Suppressor macrophage treated with lipopolysaccharide for 1 hour (primary cell): ENCODE measurements at places on chromosomes 5 and 9.

DNA sequence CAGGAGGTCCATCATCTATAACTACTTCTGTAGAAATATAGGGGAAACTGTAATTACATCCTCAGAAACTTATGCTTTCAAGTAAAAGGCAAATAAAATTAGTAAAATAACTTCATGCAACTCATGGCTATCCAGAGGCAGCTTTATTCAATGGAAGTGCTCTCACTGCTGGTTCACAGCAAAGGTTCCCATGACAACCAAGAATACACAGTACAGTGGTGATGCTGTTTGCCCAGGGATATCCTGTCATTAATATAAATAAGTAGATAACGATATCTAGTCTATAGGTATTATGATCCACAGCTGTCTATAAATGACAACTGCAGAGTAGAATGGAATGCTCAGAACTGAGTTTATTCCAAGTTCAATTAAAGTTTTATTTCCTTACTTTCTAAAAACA, 390.3 kb downstream of the PDE4D start:
- DNase-seq = no peak

DNA sequence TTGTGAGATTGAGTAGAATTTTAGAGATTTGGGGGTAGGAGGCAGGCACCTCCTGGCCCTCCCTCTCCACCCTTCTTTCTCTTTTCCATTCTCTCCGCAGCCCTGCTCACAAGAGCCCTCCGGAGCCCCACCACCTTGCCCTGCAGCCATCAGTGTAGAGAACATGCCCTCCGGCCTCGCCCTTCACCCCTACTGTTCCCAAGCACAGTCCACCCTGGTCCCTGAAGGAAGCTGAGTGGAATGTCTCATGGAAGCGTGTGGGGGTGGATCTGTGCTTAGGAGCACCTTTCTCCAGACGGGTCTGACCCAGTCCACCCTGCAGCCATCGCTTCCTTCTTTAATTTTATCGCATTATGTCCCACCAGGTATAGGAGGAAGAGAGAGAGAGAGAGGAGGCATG, 267.1 kb downstream of the NSG2 start:
- DNase-seq = no peak

GRCh38 chr5:17255471-17256021, 38.1 kb downstream of the BASP1 start:
- peak; percentile 71 for DNase-seq

GRCh38 chr5:90153031-90153430, 256.5 kb downstream of the CETN3 start:
- DNase-seq = no peak

DNA sequence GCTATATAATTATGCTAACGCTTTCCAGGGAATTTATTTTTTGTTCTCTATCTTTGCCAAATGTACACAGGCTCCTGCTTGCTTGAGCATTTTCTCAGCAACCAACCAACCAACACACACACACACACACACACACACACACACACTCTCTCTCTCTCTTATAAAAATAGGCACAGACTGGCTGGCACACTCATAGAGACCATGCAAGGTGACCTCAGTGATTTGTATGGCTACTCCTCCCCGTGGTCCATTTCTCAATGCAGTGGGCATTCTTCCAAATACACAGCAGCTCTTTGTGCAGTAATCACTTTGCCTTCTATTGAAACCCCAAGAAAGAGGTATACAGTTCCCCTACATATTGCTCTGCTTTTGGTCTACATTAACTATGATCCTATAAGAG, 416.0 kb downstream of the MAN2A1 start:
- DNase-seq = no peak

DNA sequence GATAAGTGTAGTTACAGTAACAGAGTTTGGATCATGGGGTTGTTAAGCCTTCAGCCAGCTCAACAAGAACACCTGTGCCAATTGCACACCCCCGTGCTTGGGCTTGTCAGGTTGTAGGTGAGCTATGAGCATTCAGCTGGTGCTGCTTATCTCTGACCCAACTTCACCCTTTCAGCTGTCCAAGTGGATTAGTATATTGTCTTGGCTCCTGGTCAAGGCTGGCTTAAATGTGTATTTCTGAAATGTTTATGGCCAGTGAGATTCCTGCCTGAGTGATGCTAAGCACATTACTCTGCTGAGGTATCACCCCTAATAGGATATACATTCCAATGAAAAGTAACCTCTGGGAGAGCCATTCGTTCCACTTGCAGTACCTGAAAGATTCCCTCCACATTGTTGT, 44.2 kb upstream of the LMNB1 start:
- DNase-seq = no peak

DNA sequence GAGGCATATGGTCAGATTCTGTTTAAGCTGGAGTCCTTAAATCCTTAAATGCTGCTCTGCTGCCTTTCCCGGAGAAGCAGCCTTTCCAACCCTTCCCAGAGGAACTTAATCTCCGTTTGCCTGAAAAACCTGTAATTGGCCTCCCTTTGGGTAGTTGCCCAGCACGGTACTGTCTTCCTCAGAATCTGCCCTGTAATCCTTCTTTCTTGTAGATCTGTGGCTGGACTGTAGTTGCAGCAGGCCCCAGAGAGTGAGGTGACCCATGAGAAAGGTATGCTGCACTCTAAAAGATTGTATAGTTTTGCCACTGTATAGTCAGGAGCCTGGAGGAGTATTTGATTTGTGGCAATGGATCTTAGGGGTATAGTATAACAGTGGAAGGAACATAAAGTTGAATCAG, 11.7 kb downstream of the SPIN1 start:
- no peak for DNase-seq

DNA sequence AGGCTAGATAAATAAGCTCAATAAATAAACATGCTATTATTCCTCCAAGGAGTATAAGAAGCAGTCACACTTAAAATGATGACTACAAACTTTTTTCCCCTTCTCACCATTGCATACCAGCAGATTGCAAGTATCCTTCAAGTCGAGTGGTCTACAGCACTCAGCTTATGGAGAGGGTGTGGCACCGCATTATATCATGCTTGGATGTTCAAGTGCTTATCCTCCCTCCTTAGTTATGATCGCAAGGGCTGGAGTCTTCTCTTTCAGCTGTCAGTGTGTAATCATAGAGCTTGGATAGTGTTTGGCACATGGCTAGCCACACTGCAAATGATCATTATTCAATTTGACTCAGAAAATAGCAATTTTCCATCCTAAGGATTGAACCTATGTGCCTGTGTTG, 124.0 kb downstream of the CARTPT start:
- DNase-seq = no peak

DNA sequence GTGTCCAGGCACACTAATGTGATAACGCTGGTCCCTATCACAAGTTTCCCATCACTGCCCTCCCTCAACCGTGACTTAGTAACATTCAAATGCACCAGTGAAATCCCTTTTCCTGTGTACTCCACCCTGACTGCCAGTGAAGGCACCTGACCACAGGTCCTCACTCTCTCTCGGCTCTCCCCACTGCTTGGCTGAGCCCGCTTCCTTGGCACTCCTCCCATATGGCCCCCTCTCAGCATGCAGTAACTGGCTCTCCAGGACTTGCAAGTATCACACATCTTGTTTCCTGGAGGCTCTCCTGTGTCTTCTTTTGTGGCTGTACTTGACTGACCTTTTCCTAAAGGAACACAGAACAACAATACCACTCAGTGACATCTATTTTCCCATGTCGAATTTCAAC, 292.0 kb upstream of the ZNF608 start:
- DNase-seq = no peak

- peak; percentile 18 for DNase-seq
These were observed 70.9 kb downstream of the PTTG1 start for GRCh38 chr5:160492565-160492964.

DNA sequence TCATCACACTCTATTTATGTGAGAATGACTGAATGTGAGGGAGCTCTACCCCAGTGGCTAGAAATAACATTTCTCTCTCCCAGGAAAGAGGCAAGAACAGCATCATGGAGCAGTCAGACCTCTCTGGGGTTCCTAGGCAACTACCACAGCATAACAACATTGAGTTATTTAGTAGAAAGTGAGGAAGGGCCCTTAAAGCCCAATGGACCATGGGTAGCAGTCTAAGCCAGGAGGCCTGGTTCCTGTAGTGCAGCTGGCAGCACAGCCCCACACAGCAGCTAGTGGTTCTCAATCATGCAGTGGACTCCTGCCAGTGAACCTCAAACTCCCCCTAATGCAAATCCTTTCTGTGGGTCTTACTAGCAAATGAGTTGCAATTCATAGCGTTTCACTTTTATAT, 55.3 kb downstream of the SPEF2 start:
- DNase-seq = no peak

DNA sequence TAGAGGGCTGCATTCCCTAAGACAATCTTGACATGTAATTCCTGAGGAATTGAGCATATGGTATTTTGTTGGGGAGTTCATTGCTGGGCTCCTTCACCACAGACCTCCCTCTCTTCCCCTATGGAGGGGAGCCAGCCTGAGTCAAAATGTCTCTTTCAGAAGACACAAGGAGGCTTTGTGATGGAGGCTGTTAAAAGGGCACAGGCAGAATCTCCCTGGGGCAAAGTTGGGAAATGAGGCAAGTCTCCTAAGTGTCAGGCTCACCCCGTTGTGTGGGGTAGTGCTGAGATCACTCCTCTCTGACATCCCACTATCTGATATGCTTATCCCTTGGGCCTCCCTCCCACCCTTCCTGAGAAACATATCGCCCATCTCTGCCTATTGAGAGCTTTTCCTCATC, 30.6 kb downstream of the GFRA3 start:
- DNase-seq = no peak

GRCh38 chr9:13278023-13278367, 1.5 kb downstream of the MPDZ start:
- no peak for DNase-seq

DNA sequence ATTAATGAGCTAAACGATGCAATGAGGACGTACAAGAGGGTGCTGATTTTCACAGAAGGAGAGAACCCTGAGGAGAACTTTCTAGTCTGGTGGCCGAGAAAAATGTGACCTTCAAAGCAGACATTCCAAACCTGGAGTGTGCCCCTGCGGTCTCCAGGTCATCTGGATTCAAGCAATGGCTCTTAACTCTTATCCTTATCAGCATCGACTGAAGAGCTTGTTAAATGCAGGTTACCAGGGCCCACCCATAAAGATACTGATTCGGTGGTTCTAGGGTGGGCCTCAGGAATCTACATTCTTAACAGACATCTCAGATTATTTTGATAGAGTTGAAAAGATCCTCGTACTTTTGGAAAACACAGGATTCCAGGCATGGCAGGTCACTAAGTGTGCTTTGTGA, 103.6 kb upstream of the SAP30L start:
- no peak for DNase-seq

DNA sequence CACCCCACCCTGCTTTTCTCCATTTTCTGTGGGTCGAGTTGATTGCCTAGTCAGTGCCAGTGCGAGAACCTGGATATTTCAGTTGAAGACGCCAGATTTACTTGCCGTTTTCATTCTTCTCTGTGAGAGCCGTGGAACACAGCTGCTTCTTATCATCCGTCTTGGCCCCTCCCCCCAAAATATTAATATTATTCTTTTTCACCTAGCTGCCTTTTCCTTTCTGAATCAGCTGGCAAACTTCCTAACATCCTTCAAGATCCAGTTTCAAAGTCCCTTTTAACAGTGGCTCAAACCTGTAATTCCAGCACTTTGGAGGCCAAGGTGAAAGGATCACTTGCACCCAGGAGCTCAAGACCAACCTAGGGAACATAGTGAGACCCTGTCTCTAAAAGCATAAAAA, 117.1 kb upstream of the RASA1 start:
- no peak for DNase-seq

GRCh38 chr5:147375151-147375550, 134.7 kb downstream of the DPYSL3 start:
- peak; percentile 35 for DNase-seq

DNA sequence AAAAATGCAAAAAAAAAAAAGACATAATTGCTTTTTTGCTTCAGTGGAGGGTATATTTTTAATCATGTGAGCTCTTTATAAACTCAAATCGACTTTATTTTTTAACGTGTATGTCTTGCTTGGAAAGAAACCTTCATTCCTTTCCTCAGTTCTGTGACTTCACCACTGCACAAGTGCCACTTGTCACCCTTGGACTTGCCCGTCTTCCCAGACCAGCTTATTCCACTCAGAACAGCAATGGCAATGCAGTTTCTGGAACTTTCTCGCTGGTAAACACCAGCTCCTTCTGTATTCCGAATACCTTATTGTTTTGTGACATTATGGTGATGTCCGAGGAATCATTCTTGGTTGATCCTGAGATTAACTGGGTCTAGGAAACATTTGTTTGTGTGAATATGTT, 440.5 kb upstream of the ADAMTS16 start:
- DNase-seq = no peak

GRCh38 chr9:89891591-89892304, 286.9 kb downstream of the GADD45G start:
- DNase-seq = peak; percentile 30

- no peak for DNase-seq
These were observed 3.3 kb downstream of the TMEM174 start for GRCh38 chr5:73176250-73176649.

GRCh38 chr5:144134194-144134826, 36.1 kb downstream of the YIPF5 start:
- DNase-seq = no peak

DNA sequence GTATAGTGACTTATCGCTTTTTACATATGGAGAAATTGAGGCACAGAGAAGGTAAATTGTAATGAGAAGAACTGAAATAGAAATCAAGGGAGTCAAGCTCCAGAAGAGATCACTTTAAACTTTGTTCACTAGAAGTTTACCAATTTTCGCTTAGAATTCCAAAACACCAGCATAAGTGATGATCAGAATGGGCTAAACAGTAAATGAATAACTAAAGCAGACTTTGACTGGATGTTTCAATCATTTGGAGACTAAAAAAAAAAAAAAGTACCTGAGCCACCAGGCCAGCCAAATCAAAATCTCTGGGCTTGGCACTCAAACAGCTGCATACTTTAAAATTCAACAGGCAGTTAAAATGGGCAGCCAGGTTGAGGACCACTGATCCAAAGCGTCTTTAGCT, 38.2 kb upstream of the FYB1 start:
- DNase-seq = no peak

- DNase-seq = no peak
These were observed 32.8 kb downstream of the OR2K2 start for GRCh38 chr9:111297066-111297824.

- no peak for DNase-seq
These were observed 71.8 kb downstream of the C9orf50 start for GRCh38 chr9:129549139-129549538.

- DNase-seq = no peak
These were observed 47.8 kb upstream of the CDKN2AIPNL start for GRCh38 chr5:134459491-134459890.

GRCh38 chr5:81195335-81195929, 37.7 kb upstream of the CKMT2 start:
- DNase-seq = no peak

- no peak for DNase-seq
These were observed 366.5 kb downstream of the SLCO4C1 start for GRCh38 chr5:101929628-101930027.
